ENCODE measurements at places on chromosomes 2 and 18.

DNA sequence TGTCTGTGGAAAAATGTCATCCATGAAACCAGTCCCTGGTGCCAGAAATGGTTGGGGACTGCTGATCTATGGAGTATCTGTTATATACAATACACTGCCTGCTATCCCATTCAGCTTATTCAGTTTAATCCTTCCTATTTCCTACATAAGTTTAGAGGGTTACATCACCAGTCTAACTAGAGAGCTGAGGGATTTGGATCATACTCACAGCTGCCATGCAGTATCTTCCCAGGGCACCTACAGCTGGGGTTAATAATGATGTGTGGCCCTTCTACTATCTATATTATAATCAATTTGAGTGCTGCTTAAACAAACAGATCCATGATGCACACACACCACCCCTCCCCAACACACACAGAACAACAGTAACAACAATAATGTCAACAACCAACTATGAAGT lies 524.0 kb downstream of the LRRTM4 start:
- DNase-seq = no peak

DNA sequence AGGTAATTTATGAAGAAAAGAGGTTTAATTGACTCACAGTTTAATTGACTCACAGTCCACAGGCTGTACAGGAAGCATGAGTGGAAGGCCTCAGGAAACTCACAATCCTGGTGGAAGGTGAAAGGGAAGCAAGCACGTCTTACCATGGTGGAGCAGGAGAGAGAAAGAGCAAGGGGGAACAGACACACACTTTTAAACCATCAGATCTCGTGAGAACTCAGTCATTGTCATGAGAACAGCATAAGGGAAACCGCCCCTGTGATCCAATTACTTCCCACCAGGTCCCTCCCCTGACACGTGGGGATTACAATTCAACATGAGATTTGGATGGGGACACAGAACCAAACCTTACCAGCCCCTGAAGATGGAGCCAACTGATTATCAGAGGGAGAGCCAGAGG lies 11.2 kb upstream of the PUM2 start:
- DNase-seq = no peak

DNA sequence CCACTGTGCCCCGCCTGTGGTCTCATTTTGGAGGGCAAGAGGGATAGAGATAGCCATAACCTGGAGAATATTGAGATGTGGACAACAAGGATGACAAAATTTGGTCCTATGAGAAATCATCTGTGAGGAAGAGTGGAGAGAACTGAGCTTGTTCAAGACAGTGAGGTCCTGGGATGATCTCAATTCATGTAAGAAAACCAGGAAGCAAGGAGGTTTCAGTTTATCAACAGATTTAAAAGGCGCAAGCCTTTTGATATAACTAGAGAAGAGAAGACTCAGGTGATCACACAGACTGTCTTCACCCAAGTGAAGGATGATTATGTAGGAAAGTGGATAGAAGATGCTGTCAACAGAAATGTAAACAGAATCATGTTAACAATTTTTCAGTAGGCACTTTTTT lies 39.1 kb downstream of the PCBP1 start:
- DNase-seq = no peak

DNA sequence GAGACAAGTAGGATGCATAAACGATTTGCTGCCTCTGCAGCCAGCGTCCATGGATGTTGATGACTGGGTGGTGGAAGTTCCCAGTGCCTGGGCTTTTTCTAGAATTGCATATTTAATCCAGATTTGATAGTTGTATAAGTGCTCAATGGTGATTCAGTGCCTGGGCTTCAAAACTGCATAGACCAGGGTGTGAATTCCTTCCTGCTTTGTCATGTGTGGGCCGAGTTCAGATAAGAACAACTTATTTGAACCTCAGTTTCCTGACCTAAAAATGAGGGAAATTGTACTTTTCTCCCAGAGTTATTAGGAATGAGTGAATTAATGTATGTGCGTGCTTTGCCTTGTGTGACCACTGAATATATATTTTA lies 154.6 kb downstream of the WDSUB1 start:
- no peak for DNase-seq

DNA sequence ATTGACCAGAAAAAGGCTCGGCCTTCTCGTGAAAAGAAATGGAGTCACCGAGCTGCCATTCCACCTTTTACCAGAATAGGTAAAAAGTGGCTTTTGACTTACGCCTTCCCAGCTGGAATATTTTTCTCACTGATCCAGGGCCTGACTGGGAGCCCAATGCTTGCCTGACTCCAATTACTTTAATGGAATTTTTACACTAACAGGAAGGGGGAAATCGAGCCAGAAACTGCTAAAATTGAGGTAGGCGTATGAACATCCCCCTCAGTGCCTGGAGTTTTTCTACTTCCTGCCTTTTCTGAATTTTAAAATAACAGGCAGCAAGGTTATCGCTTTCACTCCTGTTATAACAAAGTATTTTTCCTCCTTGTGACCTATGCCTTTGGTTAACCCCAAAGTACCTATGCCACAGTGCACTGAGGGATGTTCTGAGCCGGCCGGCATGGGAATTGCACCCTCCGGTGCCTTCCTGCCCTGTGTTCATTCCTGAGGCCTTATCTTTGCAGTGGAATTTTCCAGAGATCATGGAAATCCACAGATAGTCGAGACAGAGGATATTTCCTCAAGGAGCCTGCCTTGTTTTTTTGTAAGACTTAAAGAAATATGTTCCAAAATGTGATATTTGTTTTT lies 18.3 kb upstream of the RPL31 start:
- DNase-seq = no peak

DNA sequence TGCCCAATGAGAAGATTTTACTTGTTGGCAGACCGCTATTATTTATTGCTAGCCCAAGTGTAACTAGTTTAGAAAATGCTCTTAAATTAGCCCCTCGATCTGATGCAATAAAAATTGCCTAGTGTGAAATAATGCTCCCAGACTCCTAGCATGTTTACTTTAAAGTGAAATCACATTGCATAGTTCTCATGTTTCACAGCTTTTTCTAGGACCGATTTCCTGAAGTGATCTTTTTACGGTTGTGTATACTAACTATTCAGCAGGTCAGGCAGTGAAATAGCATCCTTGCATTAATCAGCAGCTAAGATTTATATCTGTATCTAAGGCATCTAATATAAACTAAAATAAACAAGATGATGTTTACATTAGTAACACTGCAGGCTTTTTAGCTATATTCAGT lies 52.4 kb downstream of the PMS1 start:
- no peak for DNase-seq

- DNase-seq = no peak
Measured at GRCh38 chr18:50558948-50559751, 737 bp upstream of the MAPK4 start.

DNA sequence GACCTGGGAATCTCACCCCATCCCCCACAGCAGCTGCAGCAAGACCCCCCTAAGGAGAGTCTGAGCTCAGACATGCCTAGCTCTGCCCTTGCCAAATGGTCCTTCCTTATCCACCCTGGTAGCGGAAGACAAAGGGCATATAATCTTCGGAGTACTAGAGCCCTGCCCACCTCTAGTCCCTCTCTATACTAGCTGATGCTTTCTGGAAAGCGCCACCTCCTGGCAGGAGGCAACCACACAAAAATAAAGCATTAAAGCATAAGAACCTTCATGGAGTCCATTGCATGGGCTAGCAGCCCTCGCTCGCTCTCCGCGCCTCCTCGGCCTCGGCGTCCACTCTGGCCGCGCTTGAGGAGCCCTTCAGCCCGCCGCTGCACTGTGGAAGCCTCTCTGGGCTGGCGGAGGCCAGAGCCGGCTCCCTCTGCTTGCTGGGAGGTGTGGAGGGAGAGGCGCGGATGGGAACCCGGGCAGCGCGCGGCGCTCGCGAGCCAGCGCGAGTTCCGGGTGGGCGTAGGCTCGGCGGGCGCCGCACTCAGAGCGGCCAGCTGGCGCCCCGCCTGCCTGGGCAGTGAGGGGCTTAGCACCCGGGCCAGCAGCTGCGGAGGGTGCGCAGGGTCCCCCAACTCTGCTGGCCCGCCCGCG lies 941.2 kb downstream of the SUCLG1 start:
- no peak for DNase-seq

DNA sequence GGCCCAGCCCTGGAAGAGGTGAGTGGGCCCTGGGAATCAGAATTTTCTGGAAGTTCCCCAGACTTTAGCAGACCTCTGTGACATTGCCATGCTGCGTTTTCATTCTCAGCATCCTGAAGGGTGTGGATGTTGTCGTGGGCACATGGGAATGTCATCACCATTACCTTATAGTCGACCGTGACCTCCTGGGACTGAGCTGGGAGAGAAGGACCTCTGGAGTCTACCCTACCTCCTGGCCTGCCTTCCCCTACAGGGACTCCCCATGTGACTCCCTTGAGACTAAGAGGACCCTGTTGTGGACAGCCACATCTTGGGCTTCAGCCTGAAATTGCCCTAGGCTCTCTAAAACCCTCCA lies 43.0 kb downstream of the CNGA3 start:
- no peak for DNase-seq

- DNase-seq = no peak
Measured at GRCh38 chr18:31791817-31792579, 31.3 kb upstream of the SLC25A52 start.

GRCh38 chr2:105378921-105379383 lies 19.9 kb downstream of the FHL2 start:
- no peak for DNase-seq

GRCh38 chr2:20378891-20379519 lies 28.4 kb upstream of the PUM2 start:
- no peak for DNase-seq

GRCh38 chr2:120254178-120254577 lies 1.5 kb downstream of the RALB start:
- no peak for DNase-seq

DNA sequence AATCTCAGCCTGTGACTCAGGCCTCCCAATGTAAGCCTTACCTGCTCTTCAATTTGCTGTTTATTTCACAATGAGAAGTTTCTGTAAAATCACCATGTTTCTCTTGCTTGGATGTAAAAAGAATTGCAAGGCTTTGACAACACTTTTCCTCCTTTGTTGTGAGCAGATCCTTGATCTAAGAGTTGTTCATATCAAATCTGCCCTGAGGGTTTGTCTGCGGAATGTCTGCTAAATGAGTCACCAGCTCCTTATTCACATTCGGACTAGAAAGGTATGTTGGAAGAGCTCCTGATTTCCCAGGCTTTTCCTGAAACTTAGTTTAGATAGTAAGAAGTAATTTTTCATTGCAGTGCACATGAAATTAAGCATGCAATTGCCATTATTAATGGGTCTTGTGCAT lies 268.2 kb upstream of the TCF4 start:
- no peak for DNase-seq

- no peak for DNase-seq
Measured at GRCh38 chr2:229235131-229235914, 35.8 kb downstream of the PID1 start.

GRCh38 chr2:205749078-205749477 lies 66.8 kb downstream of the NRP2 start:
- no peak for DNase-seq

DNA sequence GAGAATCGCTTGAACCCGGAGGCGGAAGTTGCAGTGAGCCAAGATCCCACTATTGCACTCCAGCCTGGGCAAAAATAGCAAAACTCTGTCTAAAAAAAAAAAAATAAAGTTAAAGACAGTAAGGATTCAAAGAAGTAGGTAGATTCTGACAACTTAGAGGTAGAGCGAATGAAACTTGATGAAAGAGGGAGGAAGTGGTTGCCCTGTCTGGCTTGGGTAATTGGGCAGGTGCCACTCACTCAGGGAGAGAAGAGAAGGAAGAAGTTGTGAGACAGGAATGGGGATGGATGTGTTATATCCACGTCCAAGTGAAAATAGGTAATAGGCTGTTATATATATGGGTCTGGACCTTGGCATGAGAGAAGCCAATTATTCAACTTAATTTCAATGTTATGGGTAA lies 26.3 kb downstream of the NDC80 start:
- DNase-seq = no peak

DNA sequence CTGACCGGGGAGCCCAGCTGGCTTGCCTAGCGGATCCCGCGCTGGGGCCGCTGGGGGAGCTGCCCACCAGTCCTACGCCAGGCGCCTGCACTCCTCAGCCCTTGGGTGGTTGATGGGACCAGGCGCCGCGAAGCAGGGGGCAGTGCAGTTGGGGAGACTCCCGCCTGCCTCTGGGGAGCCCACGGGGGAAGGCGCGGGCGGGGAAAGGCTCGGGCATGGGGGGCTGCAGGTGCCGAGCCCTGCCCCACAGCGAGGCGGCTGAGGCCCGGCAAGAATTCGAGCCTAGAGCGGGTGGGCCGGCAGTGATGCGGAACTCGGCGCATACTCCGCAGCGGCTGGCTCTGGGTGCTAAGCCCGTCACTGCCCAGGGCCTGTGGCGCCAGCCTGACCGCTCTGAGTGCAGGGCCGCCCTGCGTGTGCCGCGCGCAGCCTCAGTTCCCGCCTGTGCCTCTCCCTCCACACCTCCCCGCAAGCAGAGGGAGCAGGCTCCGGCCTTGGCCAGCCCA lies 249.1 kb upstream of the TEKT4 start:
- DNase-seq = no peak

DNA sequence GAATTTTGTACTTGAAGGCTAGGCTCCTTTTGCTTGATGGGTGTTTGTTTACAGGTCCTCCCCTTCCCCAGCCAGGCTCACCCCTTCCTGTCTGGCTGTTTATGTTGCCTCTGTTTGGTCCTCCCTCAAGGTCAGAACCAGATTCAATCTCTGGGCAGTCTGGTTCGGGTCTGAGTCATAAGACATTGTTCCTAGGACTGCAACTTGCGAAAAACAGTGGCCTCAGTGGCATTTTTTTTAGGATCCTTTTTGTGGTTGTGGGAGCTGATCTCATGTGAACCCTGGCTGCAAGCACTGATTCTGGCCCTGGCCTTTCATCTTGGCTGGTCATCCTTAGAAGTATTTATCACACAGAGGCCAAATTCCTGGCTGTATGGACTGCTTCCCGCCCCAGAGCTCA lies 370.4 kb downstream of the CLIP4 start:
- DNase-seq = no peak

DNA sequence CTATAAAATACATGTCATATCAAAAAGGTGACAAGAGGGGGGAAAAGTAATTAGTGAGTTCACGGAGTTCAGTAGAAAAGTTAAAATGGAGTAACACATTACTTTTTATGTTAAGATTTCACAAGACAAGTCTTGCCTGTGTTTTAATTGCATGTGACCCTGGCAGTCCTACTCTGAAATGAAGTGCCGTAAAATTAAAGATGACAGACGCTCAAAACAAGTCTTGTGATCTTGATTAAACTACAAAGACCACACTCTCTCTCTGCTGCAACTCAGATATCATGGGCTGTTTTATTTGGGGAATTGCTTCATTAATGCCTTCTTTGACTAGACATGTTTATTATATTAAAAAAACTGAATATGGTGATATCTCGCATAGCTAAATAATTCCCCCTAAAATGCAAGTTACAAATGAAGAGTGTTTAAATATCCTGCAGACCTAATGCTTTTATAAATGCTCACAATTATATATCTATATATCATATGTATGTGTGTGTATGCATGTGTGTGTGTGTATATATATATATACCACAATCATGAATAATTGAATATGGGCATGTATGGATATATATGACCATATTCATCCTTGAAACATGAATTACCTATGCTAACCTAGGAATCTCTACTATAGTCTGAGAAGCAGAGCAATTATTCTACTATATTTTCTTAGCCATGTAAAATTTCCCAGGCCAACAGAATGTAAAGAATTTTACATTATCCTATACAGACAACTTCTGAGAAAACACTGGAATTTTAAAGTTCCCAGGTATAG lies 647.5 kb downstream of the ARHGAP15 start:
- DNase-seq = no peak

- DNase-seq = no peak
Measured at GRCh38 chr18:56199580-56200330, 438.6 kb downstream of the TXNL1 start.
